Cortex of kidney (tissue), 1 donor: ENCODE measurements at places on chromosomes 5 and 9.

- no peak for DNase-seq
These were observed 46.9 kb downstream of the RASGRF2 start for GRCh38 chr5:81006947-81007636.

DNA sequence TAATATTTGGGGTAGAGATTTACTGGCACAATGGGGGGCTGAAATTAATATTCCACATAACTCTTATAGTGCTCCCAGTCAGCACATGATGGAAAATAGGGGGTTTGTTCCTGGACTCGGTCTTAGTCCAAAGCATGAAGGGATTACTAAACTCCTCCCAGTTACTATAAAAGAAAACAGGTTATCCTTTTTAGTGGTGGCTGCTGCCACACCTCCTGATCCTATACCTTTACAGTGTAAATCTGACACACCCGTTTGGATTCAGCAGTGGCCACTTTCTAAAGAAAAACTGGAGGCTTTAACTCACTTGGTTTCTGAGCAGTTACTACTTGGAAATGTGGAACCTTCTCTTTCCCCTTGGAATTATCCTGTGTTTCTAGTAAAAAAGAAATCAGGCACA is 572.9 kb upstream of the PTGER4 start:
- no peak for DNase-seq

- DNase-seq, result no peak
These were observed 94.5 kb downstream of the LMX1B start for GRCh38 chr9:126708178-126708577.

GRCh38 chr5:79256563-79256962 is 20.6 kb downstream of the JMY start:
- no peak for DNase-seq

- no peak for DNase-seq
These were observed 372.7 kb downstream of the TMEM38B start for GRCh38 chr9:106066940-106067524.

DNA sequence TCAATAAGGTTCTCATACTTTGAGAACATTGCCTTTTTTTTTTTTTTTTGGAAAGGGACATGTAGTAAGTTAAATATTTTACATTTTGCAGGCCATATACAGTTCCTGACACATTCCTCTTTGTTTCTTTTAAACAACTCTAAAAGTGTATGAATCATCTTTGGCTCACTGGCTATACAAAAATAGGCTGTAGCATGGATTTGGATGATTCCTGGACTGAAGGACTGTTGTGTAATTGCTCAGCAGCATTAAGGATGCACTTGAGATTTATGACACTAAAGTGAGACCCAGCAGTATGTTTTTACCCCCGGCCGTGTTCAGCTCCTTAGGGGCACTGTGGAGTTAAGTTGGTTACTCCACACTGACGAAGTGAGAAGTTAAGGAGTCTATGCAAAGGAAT is 41.3 kb downstream of the VPS13A start:
- DNase-seq, result no peak

DNA sequence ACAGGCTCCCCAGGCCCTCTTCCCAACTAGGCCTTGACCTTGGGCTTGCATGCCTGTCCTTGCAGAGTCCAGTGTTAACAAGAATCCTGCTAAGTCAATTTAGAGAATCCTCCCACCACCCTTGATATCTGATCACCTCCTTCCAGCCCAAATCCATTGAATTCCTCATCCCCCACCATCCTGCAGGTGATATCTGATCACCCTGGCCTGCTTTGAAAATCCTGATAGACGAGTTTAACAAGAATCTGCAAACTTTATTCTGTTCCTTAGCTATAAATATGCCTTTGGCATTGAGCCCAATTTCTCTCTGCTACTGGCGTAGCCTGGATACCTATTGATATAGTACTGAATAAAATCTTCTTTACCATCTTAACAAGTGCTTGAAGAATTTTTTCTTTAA is 125.5 kb downstream of the DIRAS2 start:
- no peak for DNase-seq

- DNase-seq, result no peak
These were observed 3.6 kb downstream of the CAMK4 start for GRCh38 chr5:111227801-111228200.

- no peak for DNase-seq
These were observed 394.0 kb upstream of the KLF4 start for GRCh38 chr9:107883496-107884124.

DNA sequence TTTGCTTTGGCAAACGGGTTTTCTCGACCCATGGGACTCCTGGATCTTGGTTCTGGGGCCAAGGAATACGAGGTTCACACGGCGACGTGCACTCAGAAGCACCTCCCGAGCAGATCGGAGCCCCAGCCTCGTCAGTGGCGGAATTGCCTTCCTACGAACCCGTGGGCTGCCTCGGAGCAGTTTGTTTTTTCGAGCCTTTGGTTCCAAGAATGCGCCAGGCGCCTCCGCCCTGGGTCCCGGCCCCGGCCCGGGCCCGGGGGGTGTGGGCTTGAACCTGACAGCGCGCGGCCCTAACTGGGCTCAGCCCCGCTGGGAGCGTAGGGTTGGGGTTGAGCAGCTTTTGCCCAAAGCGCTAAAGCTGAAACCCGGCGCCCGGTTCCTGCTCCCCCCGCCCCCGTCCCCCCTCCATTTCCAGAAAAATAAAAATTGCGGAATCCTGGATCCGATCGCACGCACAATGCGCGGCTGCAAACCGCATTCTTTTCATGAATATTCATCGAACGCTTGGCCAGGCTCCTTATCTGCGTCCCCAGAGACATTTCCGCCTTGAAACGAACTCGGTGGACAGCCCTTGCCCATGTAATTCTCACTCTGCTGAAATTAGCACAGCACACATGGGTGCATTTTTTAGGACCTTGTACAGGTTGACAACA is 1.0 kb downstream of the BASP1 start:
- DNase-seq, result no peak

GRCh38 chr9:106941916-106942315 is 79.0 kb downstream of the ZNF462 start:
- no peak for DNase-seq

DNA sequence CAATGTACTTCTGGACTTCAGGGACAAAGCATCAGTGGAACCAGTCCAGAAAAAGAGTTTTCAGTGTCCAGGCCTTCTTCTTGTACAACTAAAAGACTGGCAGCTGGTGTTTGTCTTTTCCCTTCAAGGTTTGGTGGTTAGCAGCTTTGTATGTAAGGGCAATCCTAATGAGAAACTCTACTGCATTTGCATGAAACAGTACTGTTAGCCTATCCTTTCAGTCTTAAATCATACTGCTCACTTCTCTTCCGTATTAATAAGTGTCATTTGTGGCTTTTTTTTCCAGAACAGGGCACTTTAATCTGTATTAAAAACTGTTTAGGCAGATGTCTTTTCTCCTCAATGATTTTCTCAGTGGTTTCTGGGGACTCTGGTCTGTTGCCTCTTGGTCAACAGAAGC is 48.9 kb downstream of the FAM174A start:
- DNase-seq, result no peak

GRCh38 chr5:174636094-174636493 is 88.3 kb upstream of the MSX2 start:
- no peak for DNase-seq

GRCh38 chr9:4196376-4196775 is 103.5 kb downstream of the GLIS3 start:
- DNase-seq, result no peak

DNA sequence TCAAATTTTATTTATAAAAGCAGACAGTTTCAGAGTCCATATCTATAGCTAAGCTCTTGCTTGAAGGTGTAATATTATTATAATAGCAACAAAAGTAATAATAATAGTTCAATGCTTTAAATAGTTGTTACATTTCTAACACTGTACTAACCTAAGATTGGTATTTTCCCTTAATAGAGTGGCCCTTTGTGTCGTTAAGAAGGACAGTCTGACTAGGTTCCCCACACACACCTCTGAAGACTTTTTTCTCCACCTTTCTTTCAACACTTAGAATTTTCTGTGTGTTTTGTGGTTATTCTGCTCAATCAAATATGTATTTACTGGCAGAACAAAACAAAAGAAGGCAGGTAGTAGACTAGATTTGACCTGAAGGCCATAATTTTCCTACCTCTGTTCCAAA is 223.2 kb upstream of the ACO1 start:
- no peak for DNase-seq

GRCh38 chr9:137959641-137960411 is 82.2 kb downstream of the CACNA1B start:
- no peak for DNase-seq

DNA sequence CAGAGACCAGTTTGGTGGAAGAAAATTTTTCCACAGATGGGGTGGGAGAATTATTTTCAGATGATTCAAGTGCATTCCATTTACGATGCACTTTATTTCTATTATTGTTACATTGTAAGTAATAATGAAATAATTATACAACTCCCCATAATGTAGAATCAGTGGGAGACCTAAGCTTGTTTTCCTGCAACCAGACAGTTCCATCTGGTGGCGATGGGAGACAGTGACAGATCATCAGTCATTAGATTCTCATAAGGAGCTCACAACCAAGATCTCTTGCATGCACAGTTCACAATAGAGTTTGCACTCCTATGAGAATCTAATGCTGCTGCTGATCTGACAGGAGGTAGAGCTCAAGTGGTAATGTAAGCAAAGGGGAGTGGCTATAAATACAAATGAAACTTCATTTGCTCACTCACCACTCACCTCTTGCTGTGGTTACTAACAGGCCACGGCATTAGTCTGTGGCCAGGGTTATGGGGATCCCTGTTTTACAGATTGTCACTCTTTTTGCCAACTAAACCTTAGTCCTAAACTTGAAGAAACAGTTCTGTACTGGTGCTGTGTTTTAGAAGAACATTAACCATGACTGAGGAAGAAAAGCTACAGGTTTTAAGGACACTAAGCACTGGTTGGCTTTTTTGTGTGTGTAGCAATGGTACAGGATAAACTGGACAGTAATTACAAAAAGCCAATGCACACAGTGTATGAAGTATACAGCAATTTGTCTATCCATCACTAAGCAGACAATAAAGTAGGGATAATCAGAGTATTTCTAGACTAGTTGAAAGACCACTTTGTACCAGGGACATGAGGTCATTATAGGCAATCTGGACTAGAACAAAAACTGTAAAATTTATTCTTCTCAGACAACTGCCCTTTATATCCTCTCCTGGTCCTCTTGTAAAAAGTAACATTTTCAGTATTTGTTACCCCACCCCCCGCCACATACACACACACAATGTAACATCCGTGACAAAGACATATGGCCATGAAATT is 9.9 kb downstream of the TMEM232 start:
- DNase-seq, result no peak

DNA sequence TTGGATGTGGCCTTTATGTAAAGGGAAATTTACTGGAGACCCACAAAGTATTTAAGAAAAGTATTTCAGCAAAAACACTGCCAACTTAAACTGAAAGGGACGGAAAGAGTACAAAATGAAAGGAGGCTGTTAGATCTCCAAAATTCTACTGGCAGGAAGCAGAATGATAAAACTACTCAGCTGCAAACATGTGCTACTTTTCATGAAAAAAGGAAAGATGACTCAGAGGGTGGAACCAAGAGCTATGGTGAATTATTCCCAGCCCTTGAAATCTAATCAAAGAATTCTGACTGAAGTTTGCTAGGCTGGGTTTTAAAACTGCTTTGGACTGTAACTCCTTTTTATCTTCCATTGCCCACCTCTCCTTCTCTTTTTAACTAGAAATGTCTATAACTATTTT is 58.6 kb upstream of the ZBED3 start:
- no peak for DNase-seq

- no peak for DNase-seq
These were observed 19.3 kb upstream of the TOR2A start for GRCh38 chr9:127754099-127755060.

GRCh38 chr5:156314416-156314815 is 12.5 kb upstream of the SGCD start:
- no peak for DNase-seq

- no peak for DNase-seq
These were observed 212.1 kb upstream of the NUDT12 start for GRCh38 chr5:103774721-103775120.

- DNase-seq, result no peak
These were observed 617 bp upstream of the FPGS start for GRCh38 chr9:127801955-127802575.

- no peak for DNase-seq
These were observed 13.6 kb upstream of the ARHGAP26 start for GRCh38 chr5:142756576-142756975.

GRCh38 chr5:159179529-159180305 is 29.6 kb downstream of the RNF145 start:
- DNase-seq, result no peak

- DNase-seq, result no peak
These were observed 20.3 kb upstream of the DUSP1 start for GRCh38 chr5:172791286-172791685.

GRCh38 chr5:76471406-76471805 is 68.3 kb downstream of the IQGAP2 start:
- DNase-seq, result no peak

DNA sequence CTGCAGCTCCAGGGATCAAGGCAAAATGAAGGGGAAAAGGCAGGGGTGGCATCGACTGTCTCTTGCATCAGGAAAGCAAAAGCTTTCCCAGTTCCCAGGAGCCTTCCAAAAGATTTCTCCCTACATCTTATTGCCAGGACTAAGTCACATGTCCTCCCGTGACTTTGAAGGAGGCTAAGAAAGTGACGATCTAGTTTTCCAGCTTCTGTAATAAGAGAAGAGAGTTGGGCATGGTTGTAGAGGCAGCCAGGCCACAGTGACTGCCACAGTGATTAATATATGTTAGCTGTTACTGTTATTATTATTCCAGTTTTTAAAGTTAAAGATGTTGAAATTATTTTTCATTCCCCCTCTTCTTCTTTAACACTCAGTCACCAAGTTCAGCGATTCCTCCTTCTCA is 77.1 kb downstream of the RMI1 start:
- DNase-seq, result no peak

GRCh38 chr5:167968837-167969236 is 322.6 kb upstream of the WWC1 start:
- DNase-seq, result no peak
